GM04504 (cell line): ENCODE measurements at places on chromosomes 3 and 15.
A peak's percentile ranks its signal among the peaks of the same experiment; 100 is the strongest.

DNA sequence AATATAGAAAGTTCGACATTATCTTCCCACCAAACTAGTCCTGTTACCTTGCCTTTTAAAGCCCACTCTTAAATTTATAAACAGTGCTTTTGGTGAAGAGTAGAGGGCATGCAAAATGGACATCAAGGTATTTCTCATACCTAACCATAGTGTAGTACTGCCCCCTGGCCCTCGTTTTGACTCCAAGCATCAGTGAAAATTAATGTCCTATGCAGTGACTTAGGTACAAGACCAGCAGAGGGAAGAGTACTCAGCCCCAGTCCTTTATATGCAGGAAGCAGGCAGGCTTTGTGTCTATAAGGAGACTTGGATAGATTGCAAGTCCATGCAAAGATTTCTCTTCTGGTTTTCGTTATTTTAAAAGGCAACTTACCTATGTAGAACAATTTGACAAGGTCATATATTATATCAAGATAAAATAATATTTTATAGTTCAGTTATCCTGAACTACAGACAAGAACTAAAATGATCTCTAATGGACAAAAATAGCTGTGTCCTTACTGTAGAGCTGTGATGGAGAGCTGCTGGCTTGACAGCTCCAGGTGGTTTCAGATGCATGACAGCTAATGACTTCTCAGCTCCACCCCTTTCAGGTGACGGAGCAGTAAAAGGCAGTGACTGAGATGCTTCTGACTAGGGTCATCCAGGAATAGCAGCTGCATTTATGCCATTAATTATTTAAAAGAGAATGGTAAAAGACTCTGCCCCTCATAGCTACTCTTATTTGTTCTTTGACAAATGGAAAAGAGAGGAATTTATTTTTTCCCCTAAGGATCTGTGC, 646.1 kb downstream of the SQOR start:
- DNase-seq = no peak

DNA sequence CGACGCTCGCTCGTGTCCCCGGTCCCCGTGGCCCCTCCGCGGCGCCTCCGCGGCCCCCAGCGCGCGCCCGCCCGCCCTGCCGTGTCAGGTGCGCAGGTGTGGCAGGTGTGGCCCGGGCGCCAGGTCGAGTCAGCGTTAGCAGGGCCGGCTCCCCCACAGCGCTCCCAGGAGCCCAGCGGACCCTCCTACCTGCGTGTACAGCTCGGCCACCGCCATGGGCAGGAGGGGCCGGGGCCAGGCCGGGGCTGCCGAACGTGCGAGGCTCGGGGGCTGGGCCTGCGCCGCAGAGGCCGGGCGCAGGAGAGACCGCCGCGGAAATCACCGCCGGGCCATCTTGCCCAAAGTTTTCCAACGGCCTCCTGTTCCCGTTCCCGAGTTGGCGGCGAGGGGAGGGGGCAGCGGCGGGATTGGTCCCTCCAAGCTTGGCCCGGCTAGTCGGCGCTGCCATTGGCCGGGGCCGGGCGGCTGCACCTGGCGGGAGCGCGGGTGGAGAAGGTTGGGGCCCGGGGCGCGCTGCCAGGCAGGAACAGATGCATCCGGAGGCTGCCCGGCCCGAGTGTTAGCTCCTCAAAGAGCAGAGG, at the start of gene MYO5C:
TSS of gene MYO5C (minus strand) at position 384 of the 581 bp plus-strand sequence. CDS start at position 216, 168 bp downstream.
- no peak for DNase-seq

DNA sequence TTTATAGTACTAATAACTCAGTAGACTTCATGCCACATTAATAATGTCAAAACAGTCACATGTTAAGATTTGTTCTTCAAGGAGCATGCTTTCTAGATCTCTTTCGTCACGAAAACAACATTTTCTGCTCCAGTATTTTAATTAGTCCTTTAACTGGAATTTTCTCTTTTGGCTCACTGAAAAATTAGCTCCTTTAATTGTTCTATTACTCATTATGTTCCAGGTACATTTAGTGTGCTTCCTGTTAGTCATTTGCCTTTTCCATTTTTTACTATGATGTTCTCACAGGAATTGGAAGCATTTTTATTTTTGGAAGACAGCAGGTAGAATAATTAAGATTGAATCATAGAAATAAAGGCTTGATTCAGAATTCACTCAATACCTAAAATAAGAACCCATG, 111.2 kb downstream of the SLC9A9 start:
- no peak for DNase-seq

DNA sequence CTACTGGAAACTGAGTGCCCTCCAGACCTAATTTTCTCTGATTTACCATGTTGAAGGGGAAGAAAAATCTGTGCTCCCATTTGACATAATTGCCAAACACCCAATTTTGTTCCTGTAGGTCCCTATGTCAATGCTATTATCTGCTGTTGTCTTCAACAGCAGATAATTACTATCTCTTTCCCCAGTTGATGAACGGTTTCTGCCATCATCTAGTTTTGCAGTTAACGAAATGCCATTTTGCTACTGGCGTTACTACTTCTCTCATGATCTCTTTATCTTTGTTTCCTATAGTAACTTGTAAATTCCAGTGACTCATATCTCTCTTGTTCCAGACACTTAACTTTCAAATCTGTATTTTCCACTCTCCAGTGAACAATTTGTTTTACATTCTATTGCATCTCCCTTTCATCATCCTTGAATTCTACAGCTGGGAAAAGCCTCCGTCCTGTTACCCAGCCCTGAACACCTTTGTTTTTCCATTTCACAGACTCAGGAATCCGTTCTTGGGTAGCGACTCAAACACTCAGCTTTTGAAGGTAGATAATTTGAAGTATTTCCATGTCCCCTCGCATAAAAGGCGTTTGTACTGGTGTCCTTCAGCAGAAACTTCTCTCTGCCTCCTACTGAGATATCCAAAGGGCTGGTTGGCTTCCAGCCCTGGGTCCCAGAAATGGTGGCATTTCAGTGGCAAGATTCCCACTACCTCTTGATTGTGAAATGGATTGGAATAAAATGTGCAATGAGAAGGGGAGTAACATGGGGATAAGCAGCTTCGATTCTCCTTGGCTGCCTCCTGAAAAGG, 111.7 kb downstream of the FOXB1 start:
- no peak for DNase-seq

DNA sequence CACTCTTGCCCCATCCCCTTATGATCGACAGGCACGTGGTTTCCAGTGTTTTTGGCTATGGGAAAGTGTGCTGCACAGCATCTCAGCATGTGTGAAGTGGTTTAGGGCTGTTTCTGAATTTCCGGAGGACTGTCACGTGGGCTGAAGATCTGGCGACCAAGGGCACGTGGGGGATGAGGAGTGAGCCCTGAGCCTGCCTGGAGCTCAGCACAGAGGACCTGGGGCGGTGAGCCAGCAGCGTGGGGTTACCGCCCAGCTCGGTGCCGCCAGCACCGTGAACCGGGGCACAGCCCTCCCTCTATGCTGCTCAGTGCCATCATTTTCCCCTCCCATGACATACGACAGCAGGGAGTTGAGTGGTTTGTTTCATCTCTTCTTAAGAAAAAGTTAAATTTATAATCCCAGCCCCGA, 150.2 kb downstream of the DNAJB8 start:
- no peak for DNase-seq

GRCh38 chr3:111369958-111370357, 172.0 kb upstream of the CD96 start:
- no peak for DNase-seq

DNA sequence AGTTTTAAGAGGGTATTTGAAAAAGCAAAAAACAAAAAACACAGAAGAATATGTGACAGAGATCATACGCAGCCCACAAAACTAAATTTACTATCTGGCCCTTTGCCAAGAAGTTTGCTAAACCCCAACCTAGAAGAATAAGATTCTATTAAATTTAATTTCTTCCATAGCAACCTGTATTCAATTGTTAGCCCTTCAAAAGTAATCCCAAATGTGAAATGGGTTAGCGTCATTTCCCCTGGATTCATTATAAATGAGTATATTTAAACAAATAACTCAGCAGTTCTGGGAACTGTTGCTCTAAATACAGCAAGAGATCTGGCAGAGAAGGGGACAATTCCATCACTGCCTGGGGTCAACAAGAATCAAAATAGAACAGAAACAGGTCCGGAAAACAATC, 56.8 kb downstream of the CERS3 start:
- no peak for DNase-seq

- DNase-seq = no peak
These were observed 148.4 kb downstream of the B3GALNT1 start for GRCh38 chr3:160956785-160957184.

DNA sequence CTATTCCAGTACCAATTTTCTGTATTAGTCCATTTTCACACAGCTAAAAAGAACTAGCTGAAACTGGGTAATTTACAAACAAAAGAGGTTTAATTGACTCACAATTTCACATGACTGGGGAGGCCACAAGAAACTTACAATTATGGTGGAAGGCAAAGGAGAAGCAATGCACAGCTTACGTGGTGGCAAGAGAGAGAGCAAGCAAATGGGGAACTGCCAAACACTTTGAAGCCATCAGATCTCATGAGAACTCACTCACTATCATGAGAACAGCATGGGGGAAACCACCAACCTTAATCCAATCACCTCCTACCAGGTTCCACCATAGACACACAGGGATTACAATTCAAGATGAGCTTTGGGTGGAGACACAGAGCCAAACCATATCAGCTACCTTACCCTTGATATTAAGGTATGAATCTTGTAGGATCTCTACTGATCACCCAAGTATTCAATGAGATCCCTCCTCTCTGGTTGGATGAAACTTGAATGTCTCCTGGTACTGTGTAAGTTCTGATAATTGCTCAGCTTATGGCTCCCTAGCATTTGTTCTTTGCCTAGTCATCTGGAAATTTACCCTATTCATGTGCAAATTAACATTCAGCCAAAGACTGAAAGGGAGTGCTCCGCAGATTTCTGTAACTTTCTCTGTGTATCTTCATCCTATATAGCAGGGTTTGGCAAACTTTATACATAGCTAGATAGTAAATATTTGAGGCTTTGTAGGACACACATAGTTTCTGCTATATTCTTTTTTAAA, 38.9 kb downstream of the MYL3 start:
- DNase-seq = no peak

GRCh38 chr3:150306083-150306482, 102.0 kb upstream of the TSC22D2 start:
- no peak for DNase-seq

GRCh38 chr3:71018799-71019198, 564.7 kb downstream of the FOXP1 start:
- no peak for DNase-seq

DNA sequence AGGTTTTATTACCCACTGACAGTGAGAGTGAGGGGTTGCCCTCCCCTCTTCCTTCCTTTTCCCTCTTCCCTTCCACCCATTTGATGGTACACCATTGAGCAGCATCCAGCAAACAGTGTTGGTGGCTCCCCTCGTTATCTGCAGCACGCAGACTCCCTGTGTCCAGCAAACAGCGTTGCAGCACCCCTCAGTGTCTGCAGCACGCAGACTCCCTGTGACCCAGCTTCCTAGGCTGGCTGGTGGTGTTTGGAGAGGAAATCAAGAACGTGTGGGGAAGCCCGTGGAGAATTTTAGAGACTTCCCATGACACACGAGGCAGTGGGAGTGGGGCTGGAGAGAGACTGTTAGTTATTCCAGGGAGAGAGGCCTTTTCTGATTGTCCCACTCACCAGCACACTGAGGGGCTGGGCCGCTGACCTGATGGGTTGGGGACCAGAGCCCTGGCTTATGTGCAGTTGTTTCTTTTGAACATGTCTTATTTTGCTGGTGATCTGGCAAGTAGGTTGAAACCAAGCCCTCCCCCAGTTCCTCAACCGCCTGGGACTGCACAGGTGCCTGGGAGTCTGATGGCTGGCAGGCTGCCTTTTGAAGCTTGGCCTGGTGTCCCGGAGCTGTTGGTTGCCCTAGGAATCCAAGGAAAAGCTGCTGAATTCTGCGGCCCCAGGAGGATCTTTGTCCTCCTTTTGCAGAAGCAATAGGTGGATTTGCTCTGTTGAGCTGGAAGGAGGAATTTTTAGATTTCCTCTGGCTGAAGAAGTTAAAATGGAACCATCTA, 19.0 kb downstream of the APBA2 start:
- no peak for DNase-seq

DNA sequence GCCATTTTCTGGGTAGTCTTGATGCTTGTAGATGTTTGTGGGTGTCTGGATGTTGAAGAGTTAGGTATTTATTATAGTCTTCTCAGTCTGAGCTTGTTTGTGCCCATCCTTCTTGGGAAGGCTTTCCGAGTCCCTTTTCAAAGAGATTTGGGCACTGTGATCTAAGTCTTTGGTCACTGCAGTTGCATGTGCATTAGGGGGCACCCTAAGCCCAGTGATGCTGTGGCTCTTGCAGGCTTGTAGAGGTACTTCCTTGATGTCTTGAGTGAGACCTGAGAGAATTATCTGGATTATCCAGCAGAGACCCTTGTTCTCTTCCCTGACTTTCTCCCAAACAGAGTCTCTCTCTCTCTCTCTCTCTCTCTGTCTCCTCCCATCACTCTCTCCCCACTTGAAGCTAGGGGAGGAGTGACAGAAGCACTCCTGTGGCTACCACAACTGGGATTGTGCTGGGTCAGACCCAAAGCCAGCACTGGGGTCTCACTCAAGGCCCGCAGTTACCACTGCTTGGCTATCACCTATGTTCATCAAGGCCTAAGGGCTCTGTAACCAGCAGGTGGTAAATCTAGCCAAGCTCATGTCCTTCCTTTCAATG, 68.5 kb downstream of the TMCO5A start:
- DNase-seq = peak; percentile 48

DNA sequence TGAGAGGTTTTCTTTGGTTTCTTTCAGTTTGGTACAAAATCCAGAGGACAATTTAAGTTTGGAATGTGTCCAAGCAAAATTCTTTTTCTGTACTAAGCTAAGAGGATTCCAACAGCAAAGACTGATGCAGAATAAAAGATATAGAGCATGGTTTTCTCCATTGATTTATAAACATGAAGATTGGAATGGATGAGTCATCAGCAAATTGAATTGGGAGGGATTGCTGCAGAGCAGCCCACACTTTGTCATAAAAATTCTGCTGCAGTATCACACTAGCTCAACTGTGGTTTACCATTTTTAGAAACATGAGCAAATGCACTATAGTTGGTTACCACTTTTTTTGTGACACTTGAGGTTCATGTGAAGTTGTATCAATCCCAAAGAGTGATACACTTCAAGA, 16.1 kb upstream of the LARP6 start:
- no peak for DNase-seq

DNA sequence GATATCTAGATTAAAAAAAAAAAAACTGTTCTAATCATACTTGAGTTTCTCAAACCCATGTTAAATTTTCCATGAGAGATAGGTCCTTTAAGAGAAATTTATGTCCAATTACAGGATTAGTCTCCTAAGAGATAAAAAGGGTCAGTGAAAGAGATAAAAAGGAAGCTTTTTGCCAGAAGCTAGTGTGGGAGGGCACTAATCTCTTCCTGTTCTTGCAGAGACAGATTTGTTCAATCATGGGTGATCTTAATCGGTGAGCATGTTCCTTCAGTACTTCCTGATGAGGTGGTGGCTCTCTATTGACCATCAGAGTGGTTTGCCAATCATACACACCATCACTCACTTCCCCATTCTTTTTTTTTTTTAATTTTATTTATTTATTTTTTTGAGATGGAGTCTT, 16.9 kb upstream of the LPP start:
- no peak for DNase-seq
